Neural crest cell (in vitro differentiated cells): ENCODE measurements at places on chromosomes 6 and 20. TPM values are rescaled to one million over a fixed set of nuclear protein-coding genes. Genes with fewer than 3 reads are reported as not detected.

Gene AKAP12
- total RNA-seq: 46.1 and 46.6 TPM in 2 replicates

Gene GPR63
- total RNA-seq: 6.0 and 6.9 TPM in 2 replicates

Gene FGD2
- total RNA-seq: not detected in 2 replicates

Gene ZNF165
- 0.91 and 0.98 TPM in 2 replicates for total RNA-seq

Gene SAMD3
- total RNA-seq: 0.58 and 0.73 TPM in 2 replicates

Gene TBXT
- not detected in 2 replicates for total RNA-seq

Gene SCRT2
- total RNA-seq: 3.7 and 4.1 TPM in 2 replicates

Gene COL11A2
- total RNA-seq: 4.2 and 5.9 TPM in 2 replicates

Gene TMEM217
- total RNA-seq: 0.82 and 0.86 TPM in 2 replicates

Gene MCHR2
- not detected in 2 replicates for total RNA-seq

DNA sequence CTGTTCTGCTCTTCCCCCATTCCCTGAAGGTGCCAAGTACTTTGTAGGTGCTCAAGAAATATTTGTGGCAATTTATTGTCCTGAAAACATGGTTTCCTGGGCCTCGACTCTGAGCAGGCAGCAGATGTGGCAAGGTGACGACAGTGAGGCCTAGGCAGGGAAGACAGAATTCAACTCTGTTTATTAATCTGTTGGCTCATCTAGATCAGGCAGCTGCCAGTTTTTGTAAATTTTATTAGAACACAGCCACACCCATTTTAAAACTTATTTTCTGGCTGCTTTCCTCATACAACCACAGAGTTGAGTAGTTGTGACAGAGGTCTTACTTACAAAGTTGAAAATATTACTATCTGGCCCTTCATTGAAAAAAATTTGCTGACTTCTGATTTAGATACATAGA, 24.5 kb downstream of the MAPK14 start:
- no peaks in the 10 kb centered on the region for H3K36me3 ChIP-seq
- no peak overlapping the region for H3K4me3 ChIP-seq
- H3K27me3 ChIP-seq: no peaks in the 10 kb centered on the region
- H3K27ac ChIP-seq: no peak overlapping the region
- H3K4me1 ChIP-seq: no peaks in the 10 kb centered on the region
- no peak for DNase-seq

GRCh38 chr6:146289816-146290588, 253.6 kb upstream of the RAB32 start:
- no peak overlapping the region for H3K4me3 ChIP-seq
- peaks cover 13% of the 10 kb centered on the region for H3K4me1 ChIP-seq
- H3K27me3 ChIP-seq: no peaks in the 10 kb centered on the region
- no peaks in the 10 kb centered on the region for H3K36me3 ChIP-seq

GRCh38 chr6:109877028-109878004, 100.8 kb upstream of the GPR6 start:
- no peaks in the 10 kb centered on the region for H3K4me1 ChIP-seq
- DNase-seq: no peak
- H3K27me3 ChIP-seq: no peaks in the 10 kb centered on the region

DNA sequence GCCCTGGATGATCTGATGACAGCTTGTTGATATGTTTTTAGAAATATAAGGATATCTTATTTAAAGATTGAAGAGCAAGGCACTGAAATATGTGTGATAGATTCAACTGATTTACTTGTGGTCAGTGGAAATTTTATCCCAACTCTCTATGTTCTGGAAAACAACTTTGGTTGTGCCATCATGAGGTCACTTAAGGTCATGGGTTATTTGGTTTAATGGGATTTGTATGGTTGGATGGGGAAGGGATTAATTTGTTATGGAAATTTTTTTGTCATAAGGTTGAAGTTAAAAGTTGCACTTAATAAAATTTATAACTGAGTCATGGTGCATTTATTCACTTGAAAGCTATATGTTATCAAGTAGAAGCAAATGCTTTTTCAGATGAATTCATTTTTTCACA, 214.3 kb upstream of the LAMP5 start:
- peaks cover 39% of the 10 kb centered on the region for H3K4me1 ChIP-seq
- H3K27me3 ChIP-seq: no peaks in the 10 kb centered on the region
- no peak overlapping the region for H3K27ac ChIP-seq
- peaks cover 20% of the 10 kb centered on the region for H3K36me3 ChIP-seq
- no peak for DNase-seq
- no peak overlapping the region for H3K4me3 ChIP-seq

GRCh38 chr6:166743406-166744222, 116.6 kb upstream of the RPS6KA2 start:
- peak overlapping the region; percentile 35 for H3K27ac ChIP-seq
- no peak for DNase-seq
- peaks cover 18% of the 10 kb centered on the region for H3K4me1 ChIP-seq
- no peaks in the 10 kb centered on the region for H3K36me3 ChIP-seq
- H3K4me3 ChIP-seq: no peak overlapping the region

DNA sequence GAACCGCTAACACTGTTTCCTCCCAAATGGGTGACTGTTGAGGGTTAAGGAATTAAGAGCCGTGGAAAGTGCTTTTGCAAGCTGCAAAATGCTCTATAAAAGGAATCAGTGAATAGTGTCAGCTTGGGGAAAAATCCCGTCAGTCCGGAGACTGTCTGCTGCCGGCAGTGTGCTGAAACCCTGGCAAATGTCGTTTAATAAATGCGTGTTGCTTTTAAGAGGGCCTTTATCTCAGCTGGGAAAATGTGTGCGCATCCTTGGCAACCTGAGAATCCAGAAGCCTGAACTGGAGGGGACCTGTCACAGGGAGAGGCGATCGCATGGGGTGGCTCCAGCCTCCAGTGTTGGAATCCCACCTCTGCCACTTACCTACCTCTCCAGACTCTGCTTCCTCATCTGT, 9.8 kb downstream of the SIRPA start:
- H3K27me3 ChIP-seq: no peaks in the 10 kb centered on the region
- no peak for DNase-seq
- no peak overlapping the region for H3K27ac ChIP-seq
- no peaks in the 10 kb centered on the region for H3K36me3 ChIP-seq
- H3K4me3 ChIP-seq: no peak overlapping the region

DNA sequence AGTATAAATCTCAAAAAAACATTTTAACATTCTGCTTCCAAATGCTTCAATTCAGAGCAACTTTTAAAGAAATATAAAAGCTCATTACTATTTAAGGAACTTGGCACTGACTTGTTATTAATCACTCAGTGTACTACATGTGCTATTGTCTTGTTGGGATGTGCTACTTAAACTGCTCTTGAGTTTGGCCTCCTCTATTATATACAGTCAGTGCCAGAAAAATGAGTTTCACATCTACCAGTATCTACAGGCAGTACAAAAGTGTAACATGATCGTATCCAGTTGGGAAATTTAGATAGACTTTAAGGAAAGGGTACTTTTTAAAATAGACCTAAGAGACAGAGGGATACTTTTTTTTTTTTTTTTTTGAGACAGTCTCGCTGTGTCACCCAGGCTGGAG, 627.3 kb upstream of the SLC35B3 start:
- no peaks in the 10 kb centered on the region for H3K36me3 ChIP-seq
- H3K27me3 ChIP-seq: peaks cover 36% of the 10 kb centered on the region
- H3K4me1 ChIP-seq: no peaks in the 10 kb centered on the region
- DNase-seq: no peak
- H3K27ac ChIP-seq: no peak overlapping the region

DNA sequence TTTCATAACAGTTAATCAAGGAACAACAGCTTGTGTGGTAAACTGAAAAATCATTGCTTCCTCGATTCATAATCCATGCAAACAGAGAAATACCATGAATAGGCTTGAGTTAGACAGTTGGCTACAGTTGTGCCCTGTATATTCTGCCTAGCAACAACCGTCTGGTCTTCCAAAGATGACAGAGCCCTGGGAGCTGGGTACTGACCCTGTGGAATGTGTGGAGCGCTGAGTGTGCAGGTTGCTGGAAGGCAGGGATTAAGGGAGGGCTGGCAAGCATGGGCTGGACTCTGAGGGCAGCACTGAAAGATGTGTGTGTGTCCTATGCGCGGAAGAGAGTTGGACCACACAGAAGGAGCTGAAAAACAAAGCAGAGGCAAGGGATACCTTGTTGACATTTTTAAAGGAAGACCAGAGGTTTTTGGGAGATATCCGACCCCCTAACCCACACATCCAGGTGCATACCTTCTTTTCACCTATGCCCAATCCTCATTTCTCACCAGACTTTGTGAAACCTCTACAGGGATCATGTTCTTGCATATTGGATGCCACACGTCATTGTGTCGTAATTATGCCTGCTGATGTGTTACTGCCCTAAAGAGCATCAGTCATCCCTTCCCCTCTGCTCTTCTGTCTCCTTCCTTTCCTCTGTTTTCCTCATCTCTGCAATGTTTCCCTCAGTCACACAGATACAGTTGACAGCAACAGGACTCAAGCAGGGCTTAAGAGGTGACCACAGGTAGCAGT, 58.2 kb upstream of the VGLL2 start:
- H3K4me3 ChIP-seq: no peak overlapping the region
- no peak for DNase-seq
- peaks cover 4% of the 10 kb centered on the region for H3K27me3 ChIP-seq
- H3K36me3 ChIP-seq: no peaks in the 10 kb centered on the region
- no peak overlapping the region for H3K27ac ChIP-seq

GRCh38 chr6:77124604-77125003, 338.7 kb downstream of the HTR1B start:
- H3K27me3 ChIP-seq: no peaks in the 10 kb centered on the region
- no peak overlapping the region for H3K27ac ChIP-seq
- no peak overlapping the region for H3K4me3 ChIP-seq
- no peaks in the 10 kb centered on the region for H3K4me1 ChIP-seq

DNA sequence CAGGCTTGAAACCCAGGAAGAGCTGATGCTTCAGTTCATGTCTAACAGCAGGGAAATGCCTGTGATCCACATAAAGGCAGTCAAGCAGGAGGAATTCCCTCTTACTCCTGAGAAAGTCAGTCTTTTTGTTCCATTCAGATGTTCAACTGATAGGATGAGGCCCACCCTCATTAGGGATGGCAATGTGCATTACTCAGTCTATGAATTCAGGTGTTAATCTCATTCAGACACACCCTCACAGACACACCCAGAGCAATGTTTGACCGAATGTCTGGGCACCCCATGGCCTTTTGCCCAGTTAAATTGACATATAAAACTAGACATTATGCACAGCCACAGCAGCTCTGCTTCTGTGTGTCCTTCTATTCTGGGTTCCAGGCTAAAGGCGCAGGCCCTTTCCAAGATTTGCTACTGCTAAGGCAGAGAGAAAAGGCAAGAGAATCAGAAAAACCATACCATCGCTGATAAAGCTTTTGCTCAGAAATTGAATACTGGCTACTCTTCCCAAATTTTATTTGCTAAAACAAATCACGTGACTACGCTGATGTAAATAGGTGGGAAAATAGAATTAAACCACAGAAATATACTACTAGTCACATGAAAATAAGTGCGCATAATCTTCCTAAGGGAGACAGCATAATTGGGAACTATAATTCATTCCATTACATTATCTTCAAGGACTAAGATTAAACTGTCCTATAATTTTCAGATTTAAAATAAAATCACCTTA, 625.0 kb upstream of the MAN1A1 start:
- DNase-seq: no peak
- H3K4me1 ChIP-seq: peaks cover 3% of the 10 kb centered on the region
- H3K36me3 ChIP-seq: no peaks in the 10 kb centered on the region
- no peak overlapping the region for H3K27ac ChIP-seq

- peaks cover 29% of the 10 kb centered on the region for H3K4me1 ChIP-seq
- H3K36me3 ChIP-seq: peaks cover 6% of the 10 kb centered on the region
- H3K4me3 ChIP-seq: peak overlapping the region; percentile 87
- H3K27me3 ChIP-seq: peaks cover 98% of the 10 kb centered on the region
- no peak overlapping the region for H3K27ac ChIP-seq
Observed at GRCh38 chr20:56630086-56630493, 984 bp downstream of the TFAP2C start.

- no peak overlapping the region for H3K4me3 ChIP-seq
- peaks cover 45% of the 10 kb centered on the region for H3K4me1 ChIP-seq
- no peaks in the 10 kb centered on the region for H3K27me3 ChIP-seq
- H3K27ac ChIP-seq: no peak overlapping the region
- no peak for DNase-seq
- no peaks in the 10 kb centered on the region for H3K36me3 ChIP-seq
Observed at GRCh38 chr6:11607383-11607782, 69.8 kb downstream of the TMEM170B start.

- H3K27ac ChIP-seq: no peak overlapping the region
- peaks cover 13% of the 10 kb centered on the region for H3K27me3 ChIP-seq
- no peak overlapping the region for H3K4me3 ChIP-seq
Observed at GRCh38 chr6:27861861-27862260, 50.3 kb downstream of the OR2B2 start.

DNA sequence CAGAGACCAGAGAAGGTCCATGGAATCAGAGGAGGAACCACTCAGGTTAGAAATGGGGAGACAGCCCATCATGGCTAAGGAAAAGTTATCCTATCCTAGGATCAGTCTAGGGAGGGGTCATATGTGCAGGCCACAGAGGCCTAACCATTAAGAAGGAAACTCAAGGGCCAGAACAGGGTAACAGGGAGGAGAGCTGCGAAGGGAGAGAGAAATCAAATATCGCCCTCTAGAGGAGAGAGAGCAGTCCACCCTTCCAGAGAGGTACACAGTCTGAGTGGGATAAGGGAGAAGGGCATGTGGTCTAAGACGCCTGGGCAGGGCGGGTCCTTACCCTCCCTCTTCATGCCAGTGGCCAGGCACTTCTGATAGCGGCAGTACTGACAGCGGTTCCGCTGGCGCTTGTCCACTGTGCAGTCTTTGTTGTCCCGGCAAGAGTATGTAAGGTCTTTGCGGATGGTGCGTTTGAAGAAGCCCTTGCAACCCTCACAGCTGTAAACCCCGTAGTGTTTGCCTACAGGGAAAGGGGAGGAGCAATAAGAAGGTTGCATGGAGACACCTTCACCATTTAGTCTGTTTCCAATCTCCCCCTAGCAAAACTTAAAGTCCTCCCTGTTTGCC, 2.9 kb downstream of the RXRB start:
- peak overlapping the region; percentile 48 for H3K27ac ChIP-seq
- H3K4me1 ChIP-seq: peaks cover 82% of the 10 kb centered on the region
- H3K36me3 ChIP-seq: peaks cover 26% of the 10 kb centered on the region

DNA sequence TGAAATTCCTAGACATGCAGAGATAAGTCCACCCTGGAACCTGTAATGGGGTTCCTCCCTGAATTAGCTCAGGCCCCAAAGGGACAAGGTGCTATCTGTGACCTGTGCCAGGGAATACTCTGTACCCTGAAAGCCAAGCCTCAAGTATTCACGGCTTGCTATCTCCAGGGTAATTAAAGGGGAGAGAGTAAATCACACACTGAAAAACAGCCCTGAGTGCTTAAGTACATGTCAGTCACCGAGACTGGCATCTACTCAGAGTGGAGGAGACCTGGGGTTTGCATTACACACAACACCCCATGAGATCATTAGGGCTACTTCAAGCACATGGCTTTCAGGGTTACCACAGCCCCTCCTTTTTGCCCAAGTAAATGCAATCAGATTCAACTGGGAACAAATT, 188.1 kb downstream of the CD83 start:
- no peak for DNase-seq
- no peak overlapping the region for H3K27ac ChIP-seq
- peaks cover 3% of the 10 kb centered on the region for H3K36me3 ChIP-seq
- H3K4me1 ChIP-seq: no peaks in the 10 kb centered on the region
- H3K4me3 ChIP-seq: no peak overlapping the region
